RWPE1 (cell line): ENCODE measurements at places on chromosomes 1 and 21.

- DNase-seq: no peak
Measured at GRCh38 chr1:159040893-159041724, 31.4 kb downstream of the IFI16 start.

DNA sequence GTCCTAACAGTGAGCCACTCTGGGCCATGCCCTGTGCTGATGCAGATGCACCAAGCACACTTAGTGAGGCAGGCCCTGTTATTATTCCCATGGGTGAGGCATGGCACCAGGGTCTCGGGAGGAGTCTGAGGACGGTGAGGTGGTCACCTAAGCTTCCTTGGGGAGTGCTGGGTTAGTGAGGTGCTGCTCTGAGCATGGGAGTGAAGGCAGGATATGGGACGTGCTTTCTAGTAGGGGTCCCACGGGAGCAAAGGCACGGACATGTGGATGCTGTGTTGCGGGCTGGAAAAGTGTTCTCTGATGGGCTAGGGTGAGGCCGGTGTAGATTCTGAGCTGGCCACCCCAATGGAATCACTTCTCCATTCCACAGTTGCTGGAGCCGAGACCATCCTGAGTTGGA, 77.5 kb upstream of the CSF3R start:
- DNase-seq: no peak

- DNase-seq: no peak
Measured at GRCh38 chr21:37005548-37006485, 685 bp upstream of the RIPPLY3 start.

DNA sequence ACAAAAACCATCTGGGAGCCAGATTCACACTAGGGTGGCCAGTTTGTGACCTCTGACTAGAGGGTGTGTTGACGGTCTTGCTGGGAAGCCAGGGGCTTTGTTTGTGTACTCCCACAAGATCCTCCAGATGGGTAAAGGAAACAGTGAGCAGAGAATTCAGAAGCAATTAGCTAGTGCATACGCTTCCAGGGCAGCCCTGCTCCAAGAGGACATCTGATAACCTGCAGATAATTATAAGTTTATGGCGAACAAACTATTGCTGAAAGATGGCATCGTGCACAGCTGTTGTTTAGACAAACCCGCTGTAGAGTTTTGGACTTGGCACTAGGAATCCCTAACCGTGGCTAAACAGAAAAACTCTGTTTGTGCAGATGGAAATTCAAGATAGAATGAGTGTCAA, 326.4 kb downstream of the TGFB2 start:
- DNase-seq: no peak

DNA sequence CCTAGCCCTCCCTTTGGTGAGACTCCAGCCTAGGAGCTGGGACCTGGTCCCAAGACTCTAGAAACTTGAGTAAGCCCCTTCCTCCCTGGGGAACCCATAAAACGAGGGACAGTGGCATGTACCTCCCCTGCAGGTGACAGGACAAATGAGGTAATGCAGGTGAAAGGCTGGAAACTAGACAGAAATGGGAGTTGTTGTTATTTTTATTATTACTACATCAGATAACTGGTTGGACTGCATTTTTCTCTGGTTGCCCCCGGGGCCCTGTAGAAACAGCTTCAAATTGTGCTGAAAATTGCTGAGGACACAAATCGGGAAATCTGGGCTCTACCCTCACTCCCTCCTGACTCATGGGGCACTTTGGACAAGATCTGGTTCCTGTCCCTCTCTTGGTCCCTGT, 132.3 kb upstream of the WNT4 start:
- DNase-seq: peak; percentile 33

DNA sequence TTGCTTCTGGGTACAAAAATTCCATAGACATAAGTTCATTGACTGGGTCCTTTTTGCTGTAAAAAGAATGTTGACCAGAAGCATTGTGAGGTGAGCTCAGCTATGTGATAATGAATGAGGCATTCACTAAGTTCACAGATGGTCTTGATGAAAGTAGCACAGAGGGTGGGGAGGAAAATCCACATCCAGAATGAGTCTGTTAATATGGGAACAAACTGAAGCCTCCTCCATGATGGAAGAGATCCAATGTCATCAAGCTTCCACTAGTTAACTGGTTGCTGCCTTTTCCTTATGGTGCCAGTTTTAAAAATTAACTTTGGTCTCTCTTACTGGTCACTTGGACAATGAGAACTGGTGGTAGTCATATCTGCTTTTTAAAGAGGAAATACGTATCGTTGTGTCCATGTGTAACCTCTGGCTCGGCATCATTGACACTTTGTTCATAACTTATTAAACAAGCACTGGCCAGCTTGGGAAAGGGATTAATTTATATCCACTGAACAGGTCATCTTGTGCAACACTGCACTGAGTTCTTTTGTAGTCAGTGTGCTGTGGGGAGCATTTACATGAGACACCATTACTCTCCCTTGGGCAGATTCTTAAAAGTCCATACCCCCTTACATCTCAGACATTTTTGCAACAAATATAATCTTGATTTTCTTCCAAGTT, 88.6 kb downstream of the ADAMTS1 start:
- no peak for DNase-seq

DNA sequence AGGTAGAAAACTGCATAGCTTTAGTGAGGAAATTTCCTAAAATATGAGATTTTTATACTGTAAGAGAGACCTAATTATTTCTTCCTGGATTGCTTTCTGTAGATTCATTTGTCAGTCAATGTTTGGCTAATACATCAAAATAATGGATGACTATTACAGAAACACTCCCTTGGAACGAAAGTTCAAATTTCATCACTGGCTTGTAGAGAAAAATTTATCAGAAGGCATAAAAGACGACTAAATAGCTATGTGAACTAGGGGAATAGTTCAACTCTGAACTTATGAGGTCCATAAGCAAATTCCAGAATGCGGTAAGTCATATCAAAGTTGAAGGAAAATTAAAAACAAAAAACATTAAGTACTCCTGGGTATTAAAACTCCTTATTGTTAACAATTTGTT, 36.0 kb downstream of the WNT2B start:
- no peak for DNase-seq

DNA sequence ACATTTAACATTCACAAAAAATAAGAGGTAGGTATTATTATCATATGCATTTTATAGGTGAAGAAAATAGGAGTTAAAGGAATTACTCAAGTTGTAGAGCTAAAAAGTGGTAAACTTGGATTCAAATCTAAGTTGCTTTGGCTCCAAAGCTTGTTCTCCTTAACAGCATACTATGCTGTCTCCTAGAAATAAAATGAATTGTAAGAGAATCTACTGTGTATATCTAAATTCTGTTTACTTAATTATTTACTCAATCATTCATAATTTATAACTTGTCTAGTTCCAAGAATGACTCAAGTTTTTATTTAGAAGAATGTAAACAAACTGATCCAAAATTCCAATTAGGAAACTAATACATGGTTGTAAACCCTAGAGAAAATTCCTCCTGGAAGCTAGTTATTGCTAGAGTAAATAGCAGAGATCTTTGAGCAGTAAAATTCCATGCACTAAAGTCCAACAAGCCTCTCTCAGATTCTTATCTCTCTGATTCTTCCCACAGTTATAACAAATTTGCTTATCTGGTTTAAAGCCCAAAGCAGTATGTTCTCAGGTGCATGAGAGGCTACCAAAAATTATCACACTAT, 132.5 kb upstream of the DPT start:
- DNase-seq: no peak

GRCh38 chr1:39662861-39663260, 9.0 kb downstream of the NT5C1A start:
- DNase-seq: no peak

DNA sequence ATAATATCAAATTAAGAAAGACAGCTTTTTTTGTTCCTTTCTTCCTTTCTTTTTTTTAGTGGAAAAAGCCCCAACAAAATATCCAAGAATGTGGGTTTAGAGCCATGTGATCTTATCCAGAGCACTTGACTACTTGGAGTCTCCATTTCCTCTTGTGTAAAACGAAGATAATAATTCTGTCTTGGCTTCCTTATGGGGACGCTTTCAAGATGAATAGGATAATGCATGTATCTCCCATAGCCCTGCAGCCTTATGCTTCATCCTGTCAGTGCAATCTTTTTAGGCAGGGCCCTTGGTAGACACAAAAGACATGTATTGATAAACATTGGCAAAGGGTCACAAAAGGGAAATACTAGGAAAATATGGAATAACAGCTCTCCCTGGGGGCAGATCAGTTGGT, 34.8 kb downstream of the ZBTB18 start:
- DNase-seq: no peak

GRCh38 chr1:219144658-219145315, 28.9 kb upstream of the LYPLAL1 start:
- no peak for DNase-seq

GRCh38 chr1:207954104-207954503, 43.2 kb upstream of the CD34 start:
- no peak for DNase-seq

DNA sequence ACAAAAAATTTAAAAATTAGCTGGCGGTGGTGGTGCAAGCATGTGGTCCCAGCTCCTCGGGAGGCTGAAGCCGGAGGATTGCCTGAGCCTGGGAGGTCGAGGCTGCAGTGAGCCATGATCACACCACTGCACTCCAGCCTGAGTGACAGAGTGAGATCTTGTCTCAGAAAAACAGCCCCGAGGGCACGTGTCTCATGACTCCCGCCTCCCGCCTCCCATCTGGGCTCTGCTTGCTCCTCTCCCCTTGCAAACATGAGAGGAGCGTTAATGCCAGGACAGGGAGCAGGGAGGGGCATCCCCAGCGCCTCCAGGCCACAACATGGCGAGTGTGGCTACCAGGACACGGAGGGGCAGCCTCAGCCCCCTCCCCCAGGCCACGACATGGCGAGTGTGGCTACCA, 28.3 kb downstream of the FAAP20 start:
- no peak for DNase-seq

GRCh38 chr1:156550346-156550745, 22.0 kb downstream of the IQGAP3 start:
- DNase-seq: no peak

- DNase-seq: no peak
Measured at GRCh38 chr1:29352719-29353420, 116.5 kb downstream of the PTPRU start.

GRCh38 chr1:209723756-209724693, 19.4 kb downstream of the HSD11B1 start:
- no peak for DNase-seq

DNA sequence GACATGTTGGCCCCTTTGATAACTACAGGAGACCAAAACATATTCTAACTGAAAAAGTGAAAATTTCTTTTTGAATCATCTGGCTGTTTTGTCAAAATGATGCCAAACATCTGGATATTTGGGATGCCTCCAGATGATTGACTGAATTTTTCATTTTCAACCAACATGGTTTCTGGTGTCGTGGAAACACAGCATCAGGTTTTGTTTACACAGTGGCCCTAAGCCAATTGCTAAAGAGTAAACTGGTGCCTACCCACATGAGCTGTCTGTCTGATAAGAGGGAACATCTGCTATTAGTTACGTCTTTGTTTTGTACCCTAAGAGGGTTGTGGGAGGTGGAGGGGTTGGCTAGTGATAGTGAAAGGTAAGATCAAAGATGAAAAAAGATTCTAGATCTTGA, 204.8 kb downstream of the KCNK2 start:
- DNase-seq: no peak

GRCh38 chr1:211734791-211735190, 59.4 kb upstream of the NEK2 start:
- DNase-seq: no peak

GRCh38 chr1:155086128-155086741, 7.6 kb downstream of the EFNA3 start:
- DNase-seq: peak; percentile 78

- no peak for DNase-seq
Measured at GRCh38 chr1:220176540-220176939, 82.6 kb downstream of the IARS2 start.

DNA sequence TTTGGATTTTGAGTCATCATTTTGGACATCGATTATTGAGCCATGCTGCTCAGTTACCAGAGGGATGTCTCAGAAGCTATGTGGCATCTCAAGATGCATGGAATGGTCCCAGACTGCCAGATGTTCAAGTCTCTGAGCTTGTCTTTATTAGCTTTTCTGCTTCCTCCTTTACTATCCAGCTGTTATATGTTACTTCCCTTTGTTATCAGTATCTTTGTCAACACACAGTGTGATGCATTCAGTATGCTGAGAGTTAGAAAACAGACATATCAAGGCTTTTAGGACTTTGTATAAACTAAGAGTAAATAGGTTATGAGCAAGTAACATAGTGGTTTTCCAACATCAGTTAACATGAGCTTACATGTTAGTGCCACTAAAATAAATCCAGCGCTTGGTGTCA, 474.5 kb downstream of the DSCAM start:
- DNase-seq: no peak

DNA sequence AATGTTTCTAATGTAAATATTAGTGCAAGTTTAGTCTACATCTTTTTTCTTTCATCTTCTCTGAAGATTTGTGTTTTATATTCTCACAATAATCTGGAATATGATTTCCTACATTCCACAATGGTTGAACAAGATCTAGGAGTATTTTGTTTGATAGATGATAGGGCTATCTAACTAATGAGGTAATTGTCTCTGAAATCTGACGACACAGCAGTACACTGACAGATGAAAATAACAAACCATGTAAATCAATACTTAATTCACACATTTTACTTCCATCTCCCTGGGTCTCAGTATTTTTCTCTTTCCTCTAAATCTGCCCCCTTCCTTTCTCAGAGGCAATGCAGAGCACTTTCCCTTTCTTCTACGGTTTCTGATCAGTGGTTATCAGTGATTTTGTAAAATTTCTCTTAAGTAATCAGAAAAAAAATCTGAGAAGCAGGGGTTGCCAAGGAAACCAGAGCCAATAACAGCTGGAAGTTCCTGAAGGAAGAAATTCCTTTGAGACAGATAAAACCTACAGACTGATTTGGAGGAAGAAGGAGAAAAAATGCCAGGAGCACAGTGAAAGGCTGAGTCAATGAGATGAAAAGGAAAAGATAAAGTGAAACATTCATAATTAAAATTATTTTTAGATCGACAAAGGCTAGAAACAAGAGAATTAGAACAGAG, 7.3 kb upstream of the ANKRD13C start:
- DNase-seq: no peak

- no peak for DNase-seq
Measured at GRCh38 chr1:59384443-59384842, 87.5 kb downstream of the FGGY start.

GRCh38 chr1:90730243-90731022, 13.3 kb upstream of the BARHL2 start:
- DNase-seq: no peak

GRCh38 chr1:59107916-59108315, 189.0 kb upstream of the FGGY start:
- DNase-seq: no peak

GRCh38 chr1:198838022-198838342, 199.1 kb downstream of the PTPRC start:
- no peak for DNase-seq
